ENCODE measurements at places on chromosomes 16 and 17.

DNA sequence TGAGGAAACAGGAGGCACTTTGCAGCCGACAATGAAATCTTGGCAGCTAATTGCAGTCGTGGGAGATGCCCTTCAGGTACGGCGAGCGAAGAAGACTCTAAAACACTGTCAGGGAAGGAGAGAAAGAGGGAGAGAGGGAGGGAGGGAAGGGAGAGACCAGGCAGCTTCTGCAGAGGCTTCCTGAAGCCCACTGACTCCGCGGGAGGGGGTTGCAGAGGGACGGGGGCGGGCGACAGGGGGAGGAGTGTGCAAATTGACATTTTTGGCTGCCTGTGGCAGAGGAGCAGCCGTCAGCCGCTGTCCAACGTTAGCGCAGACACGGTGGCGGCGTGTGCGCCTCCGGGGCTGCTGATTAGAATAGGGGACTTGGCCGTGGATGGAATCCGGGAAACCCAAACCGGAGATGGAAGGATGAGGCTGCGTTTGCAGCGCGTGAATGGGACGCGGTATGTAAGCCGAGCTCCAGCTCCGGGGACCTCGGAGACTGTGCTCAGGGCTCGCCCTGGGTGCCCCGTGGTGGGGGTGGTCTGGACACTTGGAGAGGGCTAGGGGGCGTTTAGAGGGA lies 849.1 kb upstream of the RBFOX1 start:
- no peak for DNase-seq

DNA sequence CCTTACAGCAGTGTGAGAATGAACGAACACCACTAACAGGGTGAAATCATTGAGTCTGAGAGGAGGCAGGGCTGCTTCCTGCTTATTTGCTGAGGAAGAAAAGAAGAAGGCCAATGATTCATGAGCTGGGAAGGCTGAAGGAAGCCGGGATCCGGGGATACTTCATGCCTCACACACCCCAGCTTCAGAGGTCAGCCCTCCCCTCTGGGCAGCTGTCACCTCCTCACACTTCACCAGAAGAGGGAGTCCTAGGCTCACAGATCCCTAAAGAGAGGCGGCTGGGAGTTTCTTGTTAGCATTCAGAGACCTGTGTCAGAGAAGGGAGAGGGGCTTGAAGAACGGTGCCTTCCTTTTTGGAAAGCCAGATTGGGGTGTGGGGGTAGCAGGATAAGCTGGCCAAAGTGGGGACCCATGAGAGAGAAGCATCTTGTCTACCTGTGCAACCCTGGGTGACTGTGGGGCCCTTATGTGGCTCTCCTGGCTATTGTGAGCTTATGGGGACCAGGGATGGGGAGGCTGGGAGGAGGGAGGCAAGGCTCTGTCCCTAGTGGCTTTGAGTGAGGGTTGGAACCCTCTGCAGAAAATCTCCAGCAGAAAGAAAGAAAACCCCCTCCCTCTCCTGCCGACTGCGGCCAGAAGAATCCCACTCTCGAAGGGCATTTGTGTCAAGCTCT lies 94.6 kb downstream of the RGS9 start:
- peak; percentile 77 for DNase-seq

DNA sequence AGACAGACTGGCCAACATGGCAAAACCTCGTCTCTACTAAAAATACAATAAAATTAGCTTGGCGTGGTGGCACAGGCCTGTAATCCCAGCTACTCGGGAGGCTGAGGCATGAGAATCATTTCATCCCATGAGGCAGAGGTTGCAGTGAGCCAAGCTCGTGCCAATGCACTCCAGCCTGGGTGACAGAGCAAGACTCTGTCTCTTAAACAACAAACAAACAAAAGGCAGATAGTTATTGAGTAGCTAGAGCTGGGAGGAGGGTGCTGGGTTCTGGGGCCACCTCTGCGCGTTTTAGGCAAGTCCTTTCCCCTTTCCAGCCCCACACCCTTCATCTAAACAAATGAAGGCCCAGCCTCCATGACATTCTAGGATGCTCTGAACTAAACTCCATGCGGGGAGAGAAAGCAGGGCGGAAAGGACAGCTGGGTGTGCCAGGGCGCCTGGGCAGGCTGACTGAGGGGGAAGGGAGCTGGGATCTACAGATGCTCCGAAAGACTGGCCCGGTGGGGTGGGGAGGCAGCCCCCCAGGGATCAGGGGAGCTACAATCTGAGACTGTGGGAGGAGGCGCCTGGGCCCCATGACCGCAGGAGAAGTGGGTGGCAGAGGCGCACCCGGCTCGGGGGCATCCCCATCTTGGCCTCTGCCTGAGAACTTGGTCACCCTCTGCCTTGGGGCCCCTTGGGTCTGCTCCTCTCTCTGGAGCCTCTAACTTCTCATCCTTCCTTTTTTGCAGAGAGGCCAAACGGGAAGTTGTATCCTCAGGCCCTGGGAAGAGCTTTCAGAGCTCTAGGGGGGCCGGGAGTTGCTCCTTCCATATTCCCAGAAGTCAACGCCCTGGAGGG lies 910 bp downstream of the ITGAL start:
- no peak for DNase-seq

DNA sequence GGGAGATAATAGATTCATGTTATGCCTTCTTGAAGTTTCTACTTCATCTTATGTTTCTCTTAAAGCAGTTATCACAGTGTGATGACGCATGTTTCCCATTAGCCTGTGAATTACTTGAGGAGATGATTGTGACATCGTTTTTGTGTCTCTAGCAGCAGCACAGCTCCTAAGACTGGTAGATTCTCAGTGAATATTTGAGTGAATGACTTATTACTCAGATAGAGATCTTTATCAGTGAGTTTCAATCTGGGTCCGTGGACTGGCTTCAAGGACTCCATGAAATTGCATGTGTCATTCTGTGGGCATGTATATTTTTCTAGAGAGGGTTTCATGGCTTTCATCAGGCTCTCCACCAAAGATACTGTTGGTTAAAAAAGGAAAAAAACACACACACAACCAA lies 29.9 kb downstream of the YPEL2 start:
- no peak for DNase-seq

DNA sequence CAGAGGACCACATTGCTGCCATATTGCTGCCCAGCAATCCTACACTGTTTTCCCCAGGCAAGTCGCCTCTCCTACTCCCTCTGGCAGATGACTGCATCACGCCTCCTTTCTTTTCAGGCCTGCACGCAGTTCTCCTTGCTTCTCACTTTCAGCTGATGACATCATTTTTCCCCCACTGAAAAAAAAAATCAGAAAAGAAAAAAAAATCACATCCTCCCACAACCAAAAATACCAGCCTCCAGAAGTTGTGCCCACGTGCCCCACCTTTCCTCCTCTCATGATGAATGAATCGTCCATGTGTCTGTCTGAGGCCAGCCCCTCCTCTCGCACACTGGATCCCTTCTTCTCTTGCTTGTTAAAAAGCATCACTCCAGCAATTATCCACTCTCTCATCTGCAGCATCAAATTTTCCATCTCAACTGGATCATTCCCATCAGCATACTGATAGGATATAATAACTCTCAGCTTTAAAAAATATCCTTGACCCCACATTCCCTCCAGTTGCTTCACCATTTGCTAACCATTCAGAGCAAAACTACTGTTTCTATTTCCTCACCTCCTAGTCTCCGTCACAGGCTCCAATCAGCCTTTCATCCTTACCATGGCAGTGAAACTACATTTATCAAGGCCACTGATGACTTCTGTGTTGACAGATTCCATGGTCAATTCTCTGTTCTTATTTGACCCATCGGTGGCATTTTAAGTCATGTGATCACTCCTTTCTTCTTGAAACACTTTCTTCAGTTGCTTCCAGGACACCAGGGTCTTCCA lies 30.1 kb upstream of the DYNLL2 start:
- no peak for DNase-seq

DNA sequence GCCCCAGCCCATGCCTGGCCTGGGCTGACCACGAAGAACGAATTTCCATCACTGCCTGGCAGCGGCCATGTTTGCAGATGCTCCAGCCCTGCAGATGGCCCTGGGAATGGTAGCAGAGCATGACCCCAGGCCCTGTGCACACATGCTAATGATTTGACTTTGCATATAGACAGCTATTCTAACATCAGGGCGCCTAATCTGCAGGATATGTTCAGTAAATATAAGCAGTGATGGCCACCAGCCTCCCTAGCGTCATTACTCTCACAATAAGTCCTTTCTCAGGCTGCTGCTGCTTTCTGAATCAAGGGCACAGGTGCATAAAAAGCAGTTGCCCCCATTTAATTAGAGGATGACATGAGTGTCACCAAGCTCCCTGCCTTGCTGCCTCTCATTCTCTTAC lies 24.2 kb downstream of the DNAH9 start:
- DNase-seq = no peak

DNA sequence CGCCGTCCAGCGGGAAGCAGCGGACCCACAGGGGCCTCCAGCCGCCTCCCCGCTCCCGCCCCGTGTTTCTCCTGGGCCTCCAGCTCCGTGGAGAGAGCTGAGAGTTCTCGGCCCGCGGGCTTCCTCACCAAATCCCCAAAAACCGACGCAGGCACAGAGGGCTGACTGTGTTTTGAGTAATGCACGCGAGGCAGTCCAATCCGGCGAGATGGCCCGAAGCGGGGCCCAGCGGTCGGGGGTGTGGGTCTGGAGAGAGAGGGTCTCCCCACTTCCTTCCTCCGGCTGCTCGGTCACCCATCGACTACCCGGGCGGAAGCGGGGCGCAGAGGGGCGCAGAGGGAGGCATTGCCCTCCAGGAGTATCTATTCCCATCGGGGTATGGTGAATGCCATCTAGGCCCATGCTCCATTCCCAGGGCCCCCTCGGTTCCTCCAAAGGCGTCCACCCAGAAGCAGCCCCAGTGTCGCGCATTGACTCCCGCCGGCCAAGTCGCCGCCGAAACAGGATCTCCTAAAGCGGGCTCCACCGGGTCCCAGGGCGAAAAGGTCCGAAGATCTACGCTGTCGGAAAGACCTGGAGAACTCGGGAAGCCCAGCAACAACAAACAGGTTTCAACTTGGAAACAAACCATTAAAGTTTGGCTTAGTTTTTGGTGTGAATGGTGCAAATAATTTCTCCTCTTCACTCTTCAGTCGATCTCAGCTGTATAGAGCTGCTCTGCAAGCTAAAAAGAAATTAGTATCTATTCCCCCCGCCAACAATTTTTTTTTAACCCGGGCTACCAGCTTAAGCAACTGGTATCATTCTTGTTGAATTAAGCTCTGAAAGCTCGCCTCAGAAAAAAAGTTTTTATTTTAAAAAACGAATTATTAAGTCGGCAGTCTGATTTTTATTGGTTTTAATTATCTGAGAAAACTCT lies 19.2 kb upstream of the HOXB13 start:
- DNase-seq = no peak

GRCh38 chr17:11557727-11558452 lies 40.4 kb upstream of the DNAH9 start:
- DNase-seq = no peak

DNA sequence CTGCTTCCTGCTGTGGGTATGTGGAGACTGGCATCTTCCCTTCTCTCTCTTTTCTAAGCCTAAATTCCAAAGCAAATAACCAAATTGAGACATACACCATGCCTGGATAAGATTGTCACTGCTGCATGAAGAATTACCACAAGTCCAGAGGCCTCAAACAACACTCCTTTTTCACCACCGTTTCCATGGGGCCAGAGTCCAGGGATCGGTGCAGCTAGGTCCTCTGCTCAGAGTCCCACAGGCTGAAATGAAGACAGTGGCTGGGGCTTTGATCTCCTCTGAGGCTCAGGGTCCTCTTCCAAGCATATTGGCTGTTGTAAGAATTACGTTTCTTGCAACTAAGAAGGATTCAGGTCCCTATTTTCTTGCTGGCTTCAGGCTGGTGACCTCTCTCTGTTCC lies 130.4 kb downstream of the SLC39A11 start:
- no peak for DNase-seq

DNA sequence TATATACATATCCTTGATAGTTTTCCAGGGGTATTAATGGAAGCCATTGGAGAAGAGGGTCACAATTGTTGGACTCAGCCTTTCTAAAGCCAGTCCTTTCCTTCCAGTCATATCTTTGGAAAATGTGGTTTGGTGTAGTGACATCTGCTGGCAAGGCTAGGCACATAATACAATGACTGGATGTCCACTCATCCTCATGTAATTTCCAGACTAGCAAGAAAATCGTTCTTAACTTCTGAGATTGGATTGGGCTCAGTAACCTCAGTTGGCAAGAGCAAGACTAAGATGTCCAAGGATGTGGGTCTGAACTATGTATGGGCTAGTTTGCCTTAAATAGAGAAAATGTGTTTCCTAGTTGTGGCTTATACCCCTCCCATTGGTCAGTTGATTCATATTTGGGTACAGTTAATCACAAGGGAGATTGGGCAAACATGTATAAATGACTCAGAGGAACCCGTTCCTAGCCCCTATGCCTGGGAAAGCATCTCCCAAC lies 8.7 kb upstream of the KAT7 start:
- peak; percentile 4 for DNase-seq

- DNase-seq = no peak
Observed at GRCh38 chr17:34391241-34391640, 28.2 kb upstream of the CCL1 start.

- DNase-seq = no peak
Observed at GRCh38 chr16:55695595-55695994, 39.8 kb downstream of the SLC6A2 start.

- DNase-seq = no peak
Observed at GRCh38 chr17:60256174-60256573, 106.4 kb downstream of the CA4 start.

- DNase-seq = no peak
Observed at GRCh38 chr17:60149691-60150582, at the start of gene CA4. Gene CA4 (plus strand): TSS chr17:60149973. CDS start chr17:60150035, 62 bp downstream.

- DNase-seq = no peak
Observed at GRCh38 chr16:70647441-70648359, 1.3 kb downstream of the IL34 start.

GRCh38 chr17:81302861-81303333 lies 7.8 kb upstream of the SLC38A10 start:
- DNase-seq = no peak

DNA sequence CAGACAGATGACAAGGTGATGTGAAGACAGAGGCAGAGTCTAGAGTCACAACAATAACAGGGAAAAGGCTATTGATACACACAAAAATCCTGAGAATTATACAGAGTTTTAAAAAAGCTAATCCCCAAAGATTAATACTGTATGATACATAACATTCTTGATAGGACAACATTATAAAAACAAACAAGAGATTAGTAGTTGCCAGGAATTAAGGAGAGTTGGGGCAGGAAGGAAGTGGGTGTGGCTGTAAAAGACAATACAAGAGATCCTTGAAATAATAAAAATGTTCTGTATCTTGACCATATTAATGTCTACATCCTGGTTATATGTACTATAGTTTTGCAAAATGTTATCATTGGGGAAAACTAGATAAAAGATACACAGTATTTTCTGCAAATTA lies 309.5 kb upstream of the PMFBP1 start:
- no peak for DNase-seq

GRCh38 chr17:76092526-76093413 lies 10.8 kb downstream of the EXOC7 start:
- no peak for DNase-seq

Data from NCI-H2081 (cell line).